ENCODE measurements at places on chromosomes 2 and 18.
A peak's percentile ranks its signal among the peaks of the same experiment; 100 is the strongest.

GRCh38 chr2:54528311-54528955, 72.3 kb downstream of the SPTBN1 start:
- DNase-seq: peak; percentile 40

- no peak for DNase-seq
These were observed 1337.2 kb upstream of the CELF4 start for GRCh38 chr18:38902796-38903195.

DNA sequence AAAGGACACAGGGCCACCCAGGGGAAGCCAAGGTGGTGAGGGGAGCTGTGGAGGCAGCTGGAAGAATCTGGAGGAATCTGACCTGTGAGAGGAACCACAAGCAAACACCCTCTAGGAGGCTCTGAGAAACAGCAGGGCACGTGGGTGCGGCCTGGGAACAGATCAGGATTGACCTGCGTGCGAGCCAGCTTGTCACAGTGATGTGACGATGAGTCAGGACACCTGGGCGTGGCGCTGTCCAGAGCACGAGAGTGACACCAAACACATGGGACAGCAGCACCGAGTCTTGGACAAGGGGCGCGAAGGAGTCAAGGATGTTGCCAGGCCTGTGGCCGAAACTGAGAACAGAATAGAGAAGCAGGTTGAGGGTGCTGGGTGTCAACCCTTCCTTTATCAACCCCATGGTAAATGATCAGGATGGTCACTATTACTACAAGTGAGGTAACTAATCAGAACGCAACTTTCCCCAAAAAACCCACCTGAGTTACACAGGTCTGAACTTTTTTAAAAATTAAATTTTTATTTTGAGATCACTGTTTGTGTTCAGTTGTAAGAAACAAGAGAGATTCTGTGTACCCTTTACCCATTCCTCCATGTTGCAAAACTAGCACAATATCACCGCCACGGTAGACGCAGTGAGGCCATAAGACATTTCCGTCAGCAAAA, 637 bp upstream of the SFT2D3 start:
- DNase-seq: peak; percentile 91

- DNase-seq: no peak
These were observed 8.7 kb downstream of the ANTXR1 start for GRCh38 chr2:69021727-69022126.

GRCh38 chr2:3108710-3109702, 268.6 kb downstream of the EIPR1 start:
- no peak for DNase-seq

DNA sequence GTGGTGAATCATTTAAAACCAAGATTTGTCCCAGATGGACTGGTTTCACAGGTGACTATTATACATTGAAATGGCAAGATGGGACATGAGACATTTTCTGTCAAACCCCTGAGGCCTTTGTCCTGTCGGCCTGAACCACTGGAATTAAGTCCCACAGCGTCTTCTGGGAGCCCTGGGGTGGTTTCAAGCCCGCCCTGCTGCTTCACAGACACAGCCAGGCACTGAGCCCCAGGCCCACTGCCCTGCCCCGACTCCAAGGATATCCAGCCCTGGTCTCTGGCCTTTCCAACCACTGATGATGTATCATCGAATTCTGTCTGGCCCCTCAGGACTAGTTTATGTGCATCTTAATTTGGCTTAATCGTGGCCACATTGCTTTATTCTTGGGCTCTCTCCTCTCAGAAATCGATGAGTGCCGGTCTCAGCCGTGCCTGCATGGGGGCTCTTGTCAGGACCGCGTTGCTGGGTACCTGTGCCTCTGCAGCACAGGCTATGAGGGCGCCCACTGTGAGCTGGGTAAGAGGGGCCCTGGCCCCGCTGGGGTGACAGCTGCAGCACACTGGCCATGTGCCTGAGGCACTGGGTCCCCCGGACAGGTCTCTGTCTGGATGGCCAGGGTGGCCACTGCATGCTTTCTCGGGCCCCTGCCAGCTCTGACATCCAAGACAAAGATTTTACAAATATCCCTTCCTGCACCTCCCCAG, 39.5 kb downstream of the MTERF4 start:
- no peak for DNase-seq

DNA sequence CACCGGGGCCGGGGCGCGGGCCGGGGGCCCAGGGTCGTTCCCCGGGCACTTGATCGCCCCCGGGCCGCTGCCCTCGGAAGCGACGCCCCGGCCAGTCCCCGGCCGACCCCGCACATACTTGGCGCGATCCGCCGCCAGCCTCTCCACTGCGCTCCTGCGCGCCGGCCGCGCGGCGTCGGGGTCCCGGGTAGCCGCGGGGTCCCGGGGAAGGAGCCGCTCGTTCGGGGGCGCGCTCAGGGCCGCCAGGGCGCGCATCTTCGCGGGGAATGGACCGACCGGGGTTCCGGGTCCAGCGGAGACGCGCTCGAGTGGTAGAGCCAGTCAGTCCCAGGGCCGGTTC, 204 bp downstream of the FAM110C start:
- peak; percentile 47 for DNase-seq

- DNase-seq: no peak
These were observed 22.0 kb downstream of the TSPYL6 start for GRCh38 chr2:54233832-54234649.

DNA sequence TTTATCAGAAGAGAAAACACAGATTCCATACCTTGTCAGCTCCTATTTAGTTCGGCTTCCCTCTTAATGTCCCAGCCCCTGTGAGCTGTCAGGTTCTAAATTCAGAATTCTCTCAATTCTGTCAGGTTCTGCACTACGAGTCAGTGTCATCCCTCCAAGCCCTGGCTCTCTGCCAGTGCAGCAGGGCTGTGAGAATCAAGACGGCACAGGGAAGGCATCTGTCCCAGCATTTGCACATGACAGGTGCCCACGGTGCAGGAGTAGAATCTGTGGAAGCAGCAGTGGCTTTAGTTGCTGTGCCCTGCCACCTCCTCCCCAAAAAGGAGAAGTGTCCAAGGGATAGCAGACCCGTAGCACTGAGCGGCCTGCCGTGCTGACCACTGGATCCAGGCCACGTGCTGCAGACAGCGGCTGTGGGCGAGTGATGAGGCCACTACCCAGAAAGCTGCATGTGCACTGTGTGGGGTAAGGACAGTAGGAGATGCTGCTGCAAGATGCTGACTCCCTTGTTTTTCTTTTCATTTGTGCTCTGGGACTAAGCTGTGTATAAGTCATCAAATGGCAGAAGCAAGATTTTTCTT, 12.8 kb downstream of the RBFA start:
- no peak for DNase-seq

- no peak for DNase-seq
These were observed 547.4 kb upstream of the ID2 start for GRCh38 chr2:8134473-8134932.

- DNase-seq: no peak
These were observed 6.8 kb downstream of the LBH start for GRCh38 chr2:30237966-30238800.

DNA sequence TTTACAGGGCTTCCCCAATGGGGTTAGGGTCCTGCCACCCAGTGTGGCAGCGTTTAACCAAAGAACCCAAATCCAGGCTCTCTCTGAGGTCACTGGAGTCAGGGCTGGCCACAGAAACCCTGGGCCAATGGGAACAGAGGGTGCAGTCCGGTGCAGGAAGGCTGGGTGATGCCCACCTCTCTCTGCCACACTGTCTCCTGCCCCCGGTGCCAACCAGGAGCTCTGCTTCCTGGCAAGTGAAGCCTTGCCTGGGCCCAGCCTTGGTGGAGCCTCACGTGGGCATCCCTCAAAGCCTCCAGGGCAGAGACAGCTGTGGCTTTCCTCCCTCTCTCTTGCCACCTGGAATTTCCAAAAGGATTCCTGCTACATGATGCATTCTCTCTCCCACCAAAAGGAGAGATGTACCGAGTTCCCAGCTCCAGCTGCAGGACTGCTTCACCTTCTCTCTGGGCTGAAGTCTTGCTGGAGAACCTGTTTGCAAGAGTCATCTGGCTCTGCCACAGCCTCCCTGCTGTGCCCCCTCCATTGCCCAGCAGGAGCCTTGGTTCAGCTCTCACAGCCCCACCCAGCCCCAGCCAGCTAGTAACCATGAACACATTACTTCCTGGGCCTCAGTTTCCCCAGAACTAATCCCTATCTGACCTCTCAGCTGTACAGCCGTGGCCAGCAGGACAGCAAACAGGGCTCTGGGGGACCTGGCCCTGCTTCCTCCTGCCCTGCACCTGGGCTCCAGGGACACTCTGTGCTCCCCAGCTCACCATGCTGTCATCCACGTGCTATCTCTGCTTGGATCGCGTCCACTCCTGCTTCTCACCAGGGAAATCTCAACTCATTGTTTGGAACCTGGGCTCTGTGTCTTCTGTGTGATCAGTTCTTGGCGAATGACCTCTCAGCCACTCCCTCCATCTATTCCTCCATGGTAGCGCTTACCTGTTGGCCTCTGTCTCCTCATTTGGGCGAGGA, 43.4 kb downstream of the KCNF1 start:
- no peak for DNase-seq

DNA sequence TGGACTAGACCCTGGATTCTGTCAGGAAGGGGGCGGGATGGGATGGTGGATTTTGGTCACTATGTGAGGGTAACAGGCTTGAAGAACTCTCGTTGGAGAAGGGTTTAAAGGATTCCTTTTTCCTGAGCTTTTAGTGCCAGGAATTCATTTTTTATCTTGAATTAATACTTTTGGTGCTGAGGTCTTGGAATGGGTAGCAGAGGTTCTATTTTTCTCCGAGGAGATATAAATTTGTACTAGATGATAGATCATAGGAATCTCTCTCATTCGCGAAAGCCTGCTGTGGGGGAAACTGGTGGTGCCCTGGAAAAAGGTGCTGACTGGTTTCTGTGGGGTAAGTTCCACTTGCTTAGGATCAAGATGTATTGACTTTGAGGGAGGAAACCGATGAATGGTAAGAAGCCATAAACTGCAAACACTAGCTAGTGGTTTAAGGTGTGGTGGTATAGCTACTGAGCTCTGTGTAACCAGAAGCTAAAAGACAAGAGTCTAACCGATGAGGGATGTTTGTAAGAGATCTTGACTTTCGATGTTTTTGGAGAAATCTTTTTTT, 706 bp downstream of the AGPS start:
- no peak for DNase-seq

DNA sequence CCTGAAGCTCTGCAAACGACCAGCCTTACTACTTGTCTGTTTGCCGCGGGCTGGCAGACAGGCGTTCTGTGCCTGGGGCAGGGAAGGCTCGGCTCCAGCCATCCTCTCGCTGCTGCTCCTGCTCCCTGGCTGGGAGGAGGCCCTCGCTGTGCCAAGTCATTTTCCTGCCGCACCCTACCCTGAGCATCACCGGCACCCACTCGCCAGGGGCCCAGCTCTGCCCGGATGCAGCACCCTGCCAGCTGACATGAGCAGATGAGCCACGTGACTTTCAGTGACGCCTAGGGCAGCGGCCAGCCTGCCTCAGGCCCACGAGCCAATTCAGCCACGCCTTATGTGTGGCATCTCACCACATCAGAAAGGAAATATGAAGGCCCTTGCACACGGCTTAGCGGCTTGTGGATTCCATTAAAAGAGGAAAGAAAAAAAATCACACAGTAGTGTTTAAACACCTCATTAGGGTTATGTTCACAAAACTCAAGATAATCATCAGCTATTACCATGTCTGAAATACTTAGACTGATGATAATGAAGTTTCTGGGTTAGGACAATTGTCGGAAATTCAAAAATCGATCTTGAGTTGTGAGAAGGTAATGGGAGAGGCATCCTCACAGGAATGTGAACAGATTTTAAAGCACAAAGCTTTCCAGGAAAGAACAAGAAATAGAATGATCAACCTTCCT, 250.5 kb downstream of the TWIST2 start:
- no peak for DNase-seq
